ENCODE measurements at places on chromosomes 12 and 14. TPM values are rescaled to one million over a fixed set of nuclear protein-coding genes. Genes with fewer than 3 reads are reported as not detected.

Gene KCNJ8
- 2.3 TPM for total RNA-seq

Gene LUM
- 1,443 TPM for total RNA-seq

Gene NEMP1
- total RNA-seq, result 3.9 TPM

Gene INHBC
- not detected for total RNA-seq

Gene PLEKHG3
- 5.8 TPM for total RNA-seq

Gene SYNE3
- 56.1 TPM for total RNA-seq

Gene TDP1
- 13.5 TPM for total RNA-seq

Gene SLC4A8
- 6.7 TPM for total RNA-seq

Gene MLF2
- 183 TPM for total RNA-seq

Gene PRH2
- total RNA-seq, result not detected

Gene PPP4R4
- total RNA-seq, result 2.7 TPM

Gene SIX4
- 16.5 TPM for total RNA-seq

Gene NTS
- not detected for total RNA-seq

Gene LBHD2
- total RNA-seq, result not detected

Gene CPM
- 90.2 TPM for total RNA-seq

Gene TMEM132D
- 0.16 TPM for total RNA-seq

Gene KERA
- not detected for total RNA-seq

Gene LTBP2
- total RNA-seq, result 308 TPM

Data from hair follicle dermal papilla cell (primary cell).